T-helper 2 cell (primary cell): ENCODE measurements at places on chromosomes 13 and 19.

DNA sequence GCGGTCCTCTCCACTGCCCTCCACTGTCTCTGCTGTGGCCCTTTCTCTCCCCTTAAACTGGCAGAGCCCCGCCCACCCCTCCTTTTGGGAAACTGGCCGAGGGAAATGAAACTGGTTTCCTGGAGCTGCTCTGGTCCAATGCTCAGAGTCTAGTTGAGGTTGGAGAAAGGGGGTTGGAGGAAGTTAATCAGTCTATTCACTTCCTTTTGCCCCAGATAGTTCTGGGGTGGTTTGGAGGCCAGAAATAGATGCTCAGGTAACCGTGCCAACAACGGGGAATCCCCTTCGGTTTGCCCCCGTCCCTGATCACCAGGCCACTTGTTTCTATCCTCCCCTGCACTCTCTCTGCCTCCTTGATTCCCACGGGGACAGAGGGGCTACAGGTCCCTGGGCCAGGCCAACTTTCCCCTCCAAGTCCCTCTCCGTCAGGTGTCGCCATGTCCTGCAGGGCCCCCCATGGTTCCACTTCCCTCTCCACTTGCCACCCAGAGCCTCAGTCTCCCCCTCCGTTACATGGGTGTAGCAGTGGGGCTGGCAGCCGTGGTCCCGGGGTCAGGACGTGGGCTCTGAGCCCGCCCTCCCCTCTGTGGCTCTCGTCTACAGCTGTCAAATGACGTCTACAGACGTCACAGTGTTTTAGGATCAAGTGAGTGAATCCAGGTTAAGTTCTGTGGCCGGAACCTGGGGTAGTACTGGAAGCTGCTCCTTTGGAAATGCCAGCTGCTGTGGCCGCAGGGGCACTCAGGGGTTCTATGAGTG is at the start of gene IL4I1:
IL4I1 (minus strand) TSS at position 25 of the 759 bp plus-strand sequence. CDS start 727 bp downstream, outside the sequence.
- DNase-seq, result peak; percentile 87

DNA sequence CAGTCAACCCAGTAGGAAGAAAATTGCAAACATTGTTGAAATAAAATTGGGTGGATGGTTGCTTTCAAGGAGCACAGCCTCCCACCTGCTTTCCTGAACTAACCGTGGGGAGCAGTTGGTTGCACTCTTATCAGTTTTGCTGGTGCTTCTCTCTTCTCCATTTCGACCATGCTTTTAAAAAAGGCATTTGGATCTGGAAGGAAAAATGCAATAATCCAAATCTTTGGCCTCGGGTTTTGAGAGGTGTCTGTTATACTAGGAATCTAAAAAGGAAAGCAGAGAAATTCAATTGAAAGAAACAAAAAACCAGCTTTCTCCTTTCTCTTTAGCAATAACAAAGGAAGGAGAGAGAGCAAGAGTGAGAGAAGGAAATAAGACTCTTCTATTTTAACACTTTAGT is 113.6 kb upstream of the ARGLU1 start:
- DNase-seq, result no peak

GRCh38 chr19:39372941-39373340 is 18.0 kb downstream of the PAF1 start:
- DNase-seq, result no peak

GRCh38 chr19:51820831-51821446 is 26.0 kb downstream of the FPR3 start:
- DNase-seq, result no peak

- DNase-seq, result no peak
Measured at GRCh38 chr19:17256130-17256529, 8.4 kb downstream of the USHBP1 start.

GRCh38 chr13:102648046-102648445 is 46.8 kb downstream of the METTL21C start:
- DNase-seq, result no peak

DNA sequence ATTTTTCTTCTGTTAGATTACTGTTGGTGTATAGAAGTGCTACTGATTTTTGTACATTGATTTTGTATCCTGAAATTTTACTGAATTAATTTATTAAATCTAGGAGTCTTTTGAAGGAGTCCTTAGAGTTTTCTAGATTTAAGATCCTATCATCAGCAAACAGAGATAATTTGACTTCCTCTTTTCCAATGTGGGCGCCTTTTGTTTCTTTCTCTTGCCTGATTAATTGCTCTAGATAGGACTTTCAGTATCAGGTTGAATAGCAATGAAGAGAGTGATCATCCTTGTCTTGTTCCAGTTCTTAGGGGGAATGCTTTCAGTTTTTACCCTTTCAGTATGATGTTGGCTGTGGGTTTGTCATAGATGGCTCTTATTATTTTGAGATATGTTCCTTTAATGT is 5.6 kb upstream of the CD33 start:
- DNase-seq, result no peak

GRCh38 chr13:110648146-110648819 is 32.9 kb downstream of the NAXD start:
- DNase-seq, result no peak
